ENCODE measurements at places on chromosomes 7 and 10.

- DNase-seq: no peak
Observed at GRCh38 chr7:101377189-101377736, 14.6 kb downstream of the COL26A1 start.

GRCh38 chr7:156091519-156092080 is 279.3 kb upstream of the SHH start:
- no peak for DNase-seq

DNA sequence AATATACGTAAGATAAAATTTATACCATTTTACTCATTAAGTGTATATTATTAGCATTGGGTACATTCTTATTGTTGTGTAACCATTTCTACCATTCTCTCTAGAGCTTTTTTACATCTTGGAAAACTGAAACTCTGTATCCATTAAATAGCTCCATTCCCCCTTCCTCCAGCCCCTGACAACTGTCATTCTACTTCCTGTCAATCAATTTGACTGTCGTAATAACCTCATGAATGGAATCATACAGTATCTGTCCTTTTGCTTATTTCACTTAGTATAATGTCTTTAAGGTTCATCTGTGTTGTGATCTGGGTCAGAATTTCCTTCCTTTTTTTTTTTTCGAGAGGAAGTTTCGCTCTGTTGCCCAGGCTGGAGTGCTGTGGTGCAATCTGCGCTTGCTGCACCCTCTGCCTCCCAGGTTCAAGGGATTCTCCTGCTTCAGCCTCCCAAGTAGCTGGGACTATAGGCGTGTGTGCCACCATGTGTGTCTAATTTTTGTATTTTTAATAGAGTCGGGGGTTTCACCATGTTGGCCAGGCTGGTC is 15.6 kb downstream of the ZRANB1 start:
- DNase-seq: no peak

DNA sequence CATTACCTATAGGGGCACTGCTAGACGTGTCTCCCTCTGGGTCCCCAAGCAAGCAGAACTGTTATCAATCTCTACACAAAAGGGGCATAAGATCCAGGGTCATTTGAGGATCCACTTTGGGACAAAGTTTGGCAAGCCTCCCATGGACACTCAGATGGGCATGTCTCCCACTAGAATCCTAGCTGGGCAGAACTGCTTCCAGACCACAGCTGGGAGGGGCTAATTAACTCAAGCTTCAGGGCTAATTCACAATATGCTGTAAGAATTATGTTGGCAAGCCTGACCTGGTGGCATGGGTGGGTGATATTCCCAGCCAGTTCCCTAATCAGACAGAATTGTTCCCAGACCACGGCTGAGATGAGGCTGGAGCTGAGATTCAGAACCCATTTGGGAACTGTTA is 738.4 kb upstream of the FZD8 start:
- DNase-seq: no peak

GRCh38 chr7:34019301-34019790 is 114.0 kb downstream of the BMPER start:
- DNase-seq: no peak

DNA sequence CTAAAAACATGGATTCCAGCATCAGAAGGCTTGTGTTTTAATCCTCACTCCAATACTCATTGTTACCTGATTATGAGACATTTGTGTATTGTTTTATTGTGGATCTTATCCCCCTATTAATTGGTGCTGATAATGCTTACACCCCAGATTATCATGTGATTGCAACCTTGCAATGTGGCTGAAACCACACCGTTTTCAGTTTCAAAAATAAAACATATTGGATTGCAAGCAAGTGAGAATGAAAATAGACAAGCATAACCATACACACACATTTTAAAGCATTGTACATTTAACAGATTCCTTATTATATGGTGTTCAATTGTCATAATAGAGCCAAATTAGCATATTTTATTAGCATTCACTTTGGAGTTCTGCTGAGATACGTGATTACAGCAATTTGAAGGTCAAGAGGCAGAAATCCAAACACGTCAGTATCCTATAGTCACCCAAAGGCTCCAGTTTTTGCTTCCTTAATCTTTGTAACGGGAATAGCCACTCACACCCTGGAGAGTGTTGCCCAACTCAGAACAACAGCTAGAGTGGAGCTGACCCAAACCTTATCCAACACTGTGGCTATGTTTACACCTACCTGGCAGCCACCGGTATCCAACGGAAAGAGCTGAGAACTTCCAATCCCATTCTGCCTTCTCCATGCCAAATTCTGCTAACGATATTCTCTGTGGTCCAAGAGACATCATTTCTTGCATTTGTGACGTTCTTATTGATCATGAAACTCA is 317.1 kb upstream of the KLF6 start:
- no peak for DNase-seq

GRCh38 chr7:33578166-33578565 is 327.2 kb upstream of the BMPER start:
- no peak for DNase-seq

DNA sequence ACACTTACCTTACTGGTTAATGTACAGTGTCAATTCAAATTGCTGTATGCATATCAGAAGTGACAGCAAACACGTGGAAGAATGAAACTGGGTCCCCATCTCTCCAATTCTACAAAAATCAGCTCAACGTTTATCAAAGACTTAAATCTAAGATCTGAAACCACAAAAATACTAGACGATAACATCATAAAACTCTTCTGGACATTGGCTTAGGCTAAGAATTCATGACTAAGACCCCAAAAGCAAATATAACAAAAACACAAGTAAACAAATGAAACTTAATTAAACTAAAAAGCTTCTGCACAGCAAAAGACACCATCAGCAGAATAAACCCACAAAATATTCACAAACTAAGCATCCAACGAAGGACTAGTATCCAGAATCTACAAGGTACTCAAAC is 35.9 kb upstream of the PFKP start:
- no peak for DNase-seq

- no peak for DNase-seq
Observed at GRCh38 chr7:25662841-25663800, 434.8 kb upstream of the NPVF start.

All from GM12892 (cell line).